ENCODE measurements at places on chromosomes 7 and 10.

GRCh38 chr10:120650705-120651399 is 193.8 kb downstream of the PLPP4 start:
- DNase-seq: no peak

DNA sequence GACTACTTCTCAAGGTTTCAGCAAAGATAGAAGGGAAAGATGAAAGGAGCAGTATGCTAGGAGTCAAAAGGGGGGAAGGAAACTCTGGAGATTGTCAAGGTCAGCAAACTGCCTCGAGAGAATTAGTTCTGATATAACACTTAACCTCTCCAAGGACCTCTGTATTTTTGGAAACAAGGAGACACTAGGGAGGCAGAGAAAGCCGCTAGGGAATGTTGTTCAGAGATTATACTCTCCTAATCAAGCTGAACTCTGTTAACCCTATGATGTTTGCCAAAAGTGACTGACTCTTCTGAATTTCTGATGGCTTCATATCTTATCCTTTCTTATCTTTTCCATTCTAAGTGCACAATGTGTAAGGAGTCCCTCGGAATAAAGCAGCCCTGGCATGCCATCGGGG is 27.1 kb downstream of the CREM start:
- DNase-seq: no peak

DNA sequence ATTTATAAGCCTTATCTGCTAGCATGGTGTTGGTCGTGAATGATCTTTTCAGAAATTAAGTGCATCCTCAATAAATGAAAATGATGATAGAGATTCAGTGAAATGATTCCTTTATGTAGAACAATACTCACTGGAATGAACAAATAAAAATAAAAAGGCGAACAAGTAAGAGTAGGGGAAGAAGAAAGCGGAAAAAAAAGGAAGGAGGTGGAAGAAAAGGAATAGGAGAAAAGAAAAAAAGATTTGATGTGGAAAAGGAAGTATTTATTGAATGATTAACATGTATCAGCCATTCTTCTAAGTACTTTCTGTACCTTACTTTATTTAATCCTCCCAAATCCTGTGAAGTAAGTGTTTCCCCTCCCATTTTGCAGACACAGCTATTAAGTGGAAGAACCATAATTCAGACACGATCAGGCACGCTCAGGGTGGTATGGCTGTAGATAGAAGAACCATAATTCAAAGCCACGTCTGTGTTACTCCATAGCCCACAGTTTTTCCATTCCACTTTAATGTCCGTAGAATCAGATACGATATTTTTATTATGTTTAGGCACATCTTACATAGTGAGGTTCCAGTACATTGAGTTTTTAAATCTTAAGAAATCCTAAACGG is 156.2 kb upstream of the LAMB4 start:
- DNase-seq: no peak

DNA sequence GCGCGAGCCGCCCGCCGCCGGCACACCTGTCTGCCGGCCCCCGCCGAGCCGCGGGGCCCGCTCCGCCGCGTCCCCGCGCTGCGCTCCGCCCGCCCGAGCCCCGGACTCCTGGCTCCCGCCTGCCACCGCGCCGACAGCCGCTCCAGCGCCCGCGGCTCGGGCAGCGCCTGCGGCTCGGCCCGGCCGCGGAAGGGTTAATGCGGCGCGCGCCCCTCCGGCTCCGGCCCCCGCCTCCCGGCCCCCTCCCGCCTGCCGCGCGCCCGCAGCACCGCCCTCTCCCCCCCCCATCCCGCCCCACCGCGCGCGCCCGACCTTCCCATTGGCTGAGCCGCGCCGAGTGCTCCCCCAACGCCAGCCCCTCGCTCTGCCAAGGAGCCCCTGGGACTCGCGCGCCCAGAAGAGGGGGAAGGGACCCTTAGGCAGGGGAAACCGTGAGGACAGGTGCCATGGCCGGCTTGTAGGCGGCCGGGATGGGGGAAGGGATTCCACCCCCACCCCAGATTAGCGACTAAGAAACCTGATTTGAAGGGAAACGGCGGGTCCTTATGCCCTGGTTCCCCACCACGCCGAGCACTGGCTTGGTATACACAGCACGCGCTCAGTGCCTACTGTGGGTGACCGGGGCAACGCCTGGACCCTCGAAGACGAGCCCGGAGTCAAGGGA is at the start of gene KCNH2:
KCNH2 (minus strand) TSS at position 196 of the 664 bp plus-strand sequence. CDS start 408 bp downstream, outside the sequence.
- peak; percentile 85 for DNase-seq

- DNase-seq: no peak
These were observed 16.3 kb downstream of the PILRA start for GRCh38 chr7:100389437-100390088.

DNA sequence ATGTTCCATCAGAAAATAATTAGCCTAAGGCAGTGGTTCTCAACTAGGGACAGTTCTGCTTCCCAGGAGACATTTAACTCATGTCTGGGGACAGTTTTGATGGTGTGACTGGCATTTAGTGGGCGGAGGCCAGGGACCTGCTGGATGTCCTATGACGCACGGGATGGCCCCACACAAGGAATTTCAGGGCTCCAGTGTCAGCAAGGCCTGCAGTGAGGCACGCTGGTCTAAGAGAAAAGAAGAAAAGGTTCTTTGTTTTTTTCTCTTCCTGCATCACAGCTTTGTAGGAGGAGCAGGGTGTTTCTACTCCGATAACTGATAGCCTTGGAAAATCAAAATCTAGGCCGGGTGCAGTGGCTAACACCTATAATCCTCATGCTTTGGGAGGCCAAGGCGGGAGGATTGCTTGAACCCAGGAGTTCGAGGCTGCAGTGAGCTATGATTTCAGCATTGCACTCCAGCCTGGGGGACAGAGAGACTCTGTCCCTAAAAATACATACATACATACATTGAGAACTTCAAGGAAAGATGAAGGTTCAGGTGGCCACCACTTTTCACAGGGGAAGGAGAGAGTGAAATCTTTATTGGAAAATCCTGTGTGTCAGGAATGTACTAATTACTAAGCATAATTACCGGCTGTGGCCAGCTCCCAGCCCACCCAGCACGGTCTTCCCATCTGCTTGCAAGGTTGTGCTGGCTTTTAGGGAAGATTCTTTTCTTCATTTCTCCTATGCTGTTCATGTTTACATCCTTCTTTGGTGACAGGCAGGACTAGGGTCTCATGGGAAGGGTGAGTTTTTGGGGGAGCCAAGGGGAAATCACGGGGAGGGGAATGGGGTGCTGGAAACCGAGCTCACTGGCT is 150.4 kb downstream of the ACTR3B start:
- DNase-seq: no peak

- DNase-seq: peak; percentile 15
These were observed at the start of gene PODXL for GRCh38 chr7:131556053-131556908. PODXL (minus strand) TSS chr7:131556628; CDS start chr7:131556359, 269 bp downstream.

DNA sequence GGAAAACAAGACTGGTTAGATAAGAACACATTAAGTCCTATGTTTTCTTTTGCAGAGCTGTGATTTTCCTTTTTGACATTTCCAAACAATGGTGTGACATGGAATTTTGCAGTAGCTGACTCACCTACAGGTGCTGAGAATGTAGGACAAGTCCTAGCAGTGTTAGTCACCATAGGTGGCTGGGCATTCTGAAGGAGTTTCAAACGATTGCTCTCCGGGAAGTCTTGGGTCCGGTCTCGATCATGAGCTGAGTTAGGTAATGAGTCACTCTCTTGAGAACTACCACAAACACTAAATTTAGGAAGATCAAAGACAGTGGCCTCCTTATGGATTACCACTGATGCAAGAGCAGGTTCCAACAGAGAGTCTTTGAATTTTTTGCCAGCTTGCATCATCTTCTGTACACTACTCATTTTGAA is 3.6 kb downstream of the FIGNL1 start:
- DNase-seq: no peak

DNA sequence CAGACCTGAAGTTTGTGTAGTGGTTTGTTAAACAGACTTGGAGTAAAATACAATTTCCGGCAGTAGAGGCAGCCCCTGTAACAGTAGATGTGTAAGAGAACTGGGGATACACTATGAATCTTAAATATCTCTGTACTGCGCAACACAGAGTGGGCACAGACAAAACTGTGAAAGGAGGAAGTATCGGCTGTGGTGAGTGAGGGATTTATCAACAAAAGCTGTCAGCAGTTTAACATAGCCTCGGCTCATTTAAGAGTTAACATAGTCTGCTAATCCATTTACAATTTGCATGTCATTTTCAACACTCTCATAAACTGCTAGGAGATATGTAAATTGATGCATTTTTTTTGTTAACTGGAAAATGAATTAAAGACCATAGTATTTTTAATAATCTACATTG is 225.2 kb downstream of the ZWINT start:
- DNase-seq: no peak

GRCh38 chr10:64115908-64116643 is 594.9 kb downstream of the REEP3 start:
- DNase-seq: no peak

- DNase-seq: no peak
These were observed 11.6 kb downstream of the EN2 start for GRCh38 chr7:155469311-155470185.

DNA sequence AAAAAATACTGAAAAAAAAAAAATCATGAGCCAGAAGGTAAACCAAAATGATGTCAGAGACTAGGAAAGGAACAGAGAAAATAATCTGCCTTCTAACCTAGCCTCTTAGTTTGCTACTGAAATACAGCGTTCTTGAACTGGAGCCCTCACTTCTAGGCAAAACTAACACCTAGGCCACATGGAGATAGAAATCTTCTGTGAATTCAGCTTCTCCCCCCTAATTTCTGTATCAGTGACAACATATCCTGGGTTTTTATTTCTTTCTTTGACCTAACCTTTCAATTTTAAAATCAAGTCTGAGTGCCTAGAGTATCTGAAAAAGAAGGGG is 100.1 kb upstream of the GLCCI1 start:
- DNase-seq: no peak

DNA sequence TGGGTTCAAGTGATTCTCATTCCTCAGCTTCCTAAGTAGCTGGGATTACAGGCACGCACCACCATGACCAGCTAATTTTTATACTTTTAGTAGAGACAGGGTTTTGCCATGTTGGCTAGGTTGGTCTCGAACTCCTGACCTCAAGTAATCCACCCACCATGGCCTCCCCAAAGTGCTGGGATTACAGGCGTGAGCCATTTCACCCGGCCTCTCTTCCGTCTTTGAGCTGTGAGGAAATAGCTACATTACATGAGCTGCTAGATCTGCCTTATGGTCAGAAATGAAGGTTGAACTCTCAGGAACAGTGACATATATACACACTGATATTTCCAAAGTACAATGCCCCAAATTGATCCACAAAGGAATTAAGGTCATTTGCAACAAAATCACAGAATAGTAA is 2.4 kb downstream of the BLVRA start:
- DNase-seq: no peak

DNA sequence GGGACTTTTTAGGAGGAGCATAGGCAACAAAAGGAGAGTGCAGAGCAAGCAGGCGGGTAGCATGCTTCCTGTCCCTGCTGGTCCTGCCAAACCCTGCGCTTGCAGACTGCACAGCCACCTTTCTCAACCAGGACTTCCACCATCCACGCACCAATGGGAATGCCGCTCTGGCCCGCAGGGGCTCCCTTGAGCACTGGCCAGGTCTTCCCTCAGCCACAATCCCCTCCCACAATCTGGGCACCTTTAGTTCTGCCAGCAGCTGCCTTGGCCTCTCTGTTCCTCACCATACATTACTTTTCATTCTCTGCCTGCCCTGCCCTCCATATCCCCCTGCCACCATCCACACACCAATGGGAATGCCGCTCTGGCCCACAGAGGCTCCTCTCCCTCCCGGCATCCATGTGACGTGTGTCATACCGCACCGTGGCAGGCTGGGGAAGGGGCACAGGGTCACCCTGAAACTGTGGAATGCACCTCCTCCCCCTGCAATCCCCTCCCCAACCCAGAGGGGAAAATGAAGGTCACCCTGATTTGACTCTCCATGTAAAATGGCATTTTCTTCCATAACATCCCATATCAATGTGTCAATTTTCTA is 97.3 kb upstream of the MACROH2A2 start:
- DNase-seq: no peak

GRCh38 chr10:1347525-1347924 is 291.3 kb downstream of the WDR37 start:
- DNase-seq: no peak

- DNase-seq: no peak
These were observed 50.9 kb downstream of the DGKB start for GRCh38 chr7:14851610-14852009.

GRCh38 chr7:154857240-154857639 is 145.7 kb downstream of the PAXIP1 start:
- DNase-seq: no peak

GRCh38 chr7:155762655-155763054 is 49.6 kb downstream of the SHH start:
- DNase-seq: no peak

- no peak for DNase-seq
These were observed 517 bp downstream of the ITGB1 start for GRCh38 chr10:32957341-32958084.

- DNase-seq: no peak
These were observed 9.8 kb downstream of the CDHR1 start for GRCh38 chr10:84204122-84204521.

- DNase-seq: no peak
These were observed 2.4 kb upstream of the UBE3C start for GRCh38 chr7:157136372-157136771.

- no peak for DNase-seq
These were observed 198.3 kb upstream of the KAT6B start for GRCh38 chr10:74628136-74628535.

GRCh38 chr10:52811776-52812175 is 39.2 kb upstream of the MBL2 start:
- no peak for DNase-seq

DNA sequence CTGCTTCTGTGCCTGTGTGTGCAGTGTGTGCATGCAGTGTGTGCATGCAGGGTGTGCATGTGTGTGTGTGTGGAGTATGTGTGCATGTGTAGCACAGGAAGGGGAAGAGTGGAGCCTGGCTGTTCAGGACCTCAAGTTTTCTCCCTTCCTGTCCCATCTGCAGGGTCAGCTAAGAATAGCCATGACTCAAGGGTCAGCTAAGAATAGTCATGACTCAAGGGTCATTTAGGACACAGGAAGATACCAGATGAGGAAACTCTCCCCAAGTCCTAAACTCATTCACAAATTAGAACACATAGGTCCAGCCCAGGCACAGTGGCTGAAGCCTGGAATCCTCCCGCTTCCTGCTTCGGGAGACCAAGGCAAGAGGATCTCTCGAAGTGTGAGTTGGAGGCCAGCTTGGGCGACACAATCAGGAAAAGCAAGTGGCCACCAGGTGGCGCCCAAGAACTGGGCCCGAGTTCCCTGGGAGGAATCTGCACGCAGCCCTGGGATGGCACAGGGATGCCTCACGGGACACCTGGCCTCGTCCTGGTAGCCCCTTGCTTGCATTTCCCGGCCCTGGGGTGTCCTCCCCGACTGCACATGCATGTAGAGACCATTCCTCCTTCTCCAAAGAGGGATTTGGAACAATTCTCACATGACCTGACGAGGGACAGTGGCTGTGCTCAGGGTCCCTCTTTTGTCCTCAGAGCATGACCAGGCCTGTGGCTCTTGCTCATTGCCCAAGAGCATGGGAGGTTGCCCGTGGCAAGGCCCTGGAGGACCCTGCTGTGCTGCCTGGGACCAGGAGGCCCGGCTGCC is 21.4 kb upstream of the VOPP1 start:
- DNase-seq: peak; percentile 46

DNA sequence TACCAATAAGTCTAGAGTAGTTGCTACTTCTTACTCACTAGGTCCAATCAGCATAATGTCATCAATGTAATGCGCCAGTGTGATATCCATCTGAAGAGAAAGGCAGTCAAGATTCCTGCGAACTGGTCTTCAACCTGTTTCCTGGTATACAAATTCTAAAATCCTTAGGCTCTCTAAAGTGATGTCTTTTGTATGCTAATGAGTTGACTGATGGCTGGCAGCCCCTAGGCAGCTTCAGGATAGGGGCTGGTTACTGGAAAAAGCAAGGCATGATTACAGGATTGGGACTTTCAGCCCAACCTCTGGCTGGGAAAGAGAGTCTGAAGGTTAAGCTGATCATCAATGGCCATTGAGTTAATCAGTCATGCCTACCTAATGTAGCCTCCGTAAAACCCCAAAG is 250.2 kb upstream of the PTER start:
- DNase-seq: no peak

Measured in NCI-H524 (cell line).